Activated CD8-positive, alpha-beta memory T cell treated with anti-CD3 and anti-CD28 coated beads for 1 hour (primary cell): ENCODE measurements at places on chromosomes 7 and 10.

- no peak for DNase-seq
Observed at GRCh38 chr10:125868372-125868975, 12.6 kb downstream of the DHX32 start.

GRCh38 chr10:124294811-124295770 lies 123.6 kb downstream of the OAT start:
- DNase-seq, result no peak

DNA sequence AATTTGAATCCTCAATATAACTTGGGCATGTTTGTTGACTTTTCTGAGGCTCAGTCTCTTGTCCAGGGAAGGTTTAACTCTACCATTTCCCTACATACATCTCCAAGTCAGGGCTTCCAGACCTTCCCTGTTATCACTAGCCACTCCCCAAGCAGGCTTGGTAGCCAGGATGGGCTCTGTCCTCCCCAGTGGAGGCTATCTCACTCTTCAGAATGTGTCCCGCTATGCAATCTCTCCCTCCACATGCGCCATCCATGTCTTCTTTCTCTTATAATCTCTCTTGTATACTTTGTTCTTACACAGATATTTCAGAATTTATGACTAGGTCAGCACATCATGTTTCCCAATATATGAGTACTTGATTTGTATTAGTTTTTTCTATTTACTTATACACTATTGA lies 310.4 kb downstream of the HGF start:
- no peak for DNase-seq

DNA sequence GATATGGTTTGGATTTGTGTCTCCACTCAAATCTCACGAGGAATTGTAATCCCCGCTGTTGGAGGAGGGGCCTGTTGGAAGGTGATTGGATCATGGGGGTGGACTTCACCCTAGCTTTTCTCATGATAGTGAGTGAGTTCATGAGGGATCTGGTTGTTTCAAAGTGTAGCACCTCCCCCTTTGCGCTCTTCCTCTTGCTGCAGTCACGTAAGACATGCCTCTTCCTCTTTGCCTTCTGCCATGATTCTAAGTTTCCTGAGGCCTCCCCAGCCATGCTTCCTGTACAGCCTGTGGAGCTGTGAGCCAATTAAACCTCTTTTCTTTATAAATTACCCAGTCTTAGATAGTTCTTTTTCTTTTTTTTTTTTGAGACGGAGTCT lies 17.1 kb downstream of the CDNF start:
- DNase-seq, result no peak

GRCh38 chr10:48658243-48658974 lies 26.3 kb upstream of the WDFY4 start:
- no peak for DNase-seq

DNA sequence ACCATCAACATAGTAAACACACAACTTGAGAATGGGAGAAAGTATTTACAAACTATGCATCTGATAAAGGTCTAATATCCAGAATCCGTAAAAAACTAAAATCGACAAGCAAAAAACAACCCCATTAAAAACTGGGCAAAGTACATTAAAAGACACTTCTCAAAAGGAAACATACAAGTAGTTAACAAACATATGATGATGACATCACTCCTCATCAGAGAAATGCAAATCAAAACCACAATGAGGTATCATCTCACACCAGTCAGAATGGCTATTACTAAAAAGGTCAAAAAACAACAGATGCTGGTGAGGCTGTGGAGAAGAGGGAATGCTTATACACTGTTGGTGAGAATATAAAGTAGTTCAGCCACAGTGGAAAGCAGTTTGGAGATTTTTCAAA lies 125.1 kb downstream of the TFPI2 start:
- DNase-seq, result no peak

- DNase-seq, result no peak
Observed at GRCh38 chr7:157773361-157773760, 436.6 kb downstream of the DNAJB6 start.

- no peak for DNase-seq
Observed at GRCh38 chr7:93378131-93378760, 146.1 kb downstream of the VPS50 start.

DNA sequence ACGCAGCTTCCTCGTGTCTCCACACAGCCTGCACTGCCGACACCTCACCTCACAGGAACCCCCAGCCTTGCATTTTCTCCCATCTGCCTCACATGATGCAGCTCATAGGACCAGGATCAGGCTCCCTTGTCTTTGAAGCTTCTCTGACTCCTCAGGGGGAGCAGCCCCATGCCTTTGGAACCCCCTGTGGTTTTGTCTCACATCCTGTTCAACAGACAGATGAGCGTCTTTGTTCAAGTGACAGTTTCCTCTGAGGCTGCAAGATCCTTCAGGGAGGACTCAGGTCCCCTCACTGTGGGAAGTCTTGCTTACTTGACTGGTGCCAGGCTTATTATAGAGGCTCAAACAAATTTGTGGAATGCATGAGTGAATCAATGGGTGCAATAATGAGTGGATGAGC lies 667.1 kb downstream of the INHBA start:
- DNase-seq, result no peak

GRCh38 chr7:80785961-80786536 lies 132.8 kb downstream of the SEMA3C start:
- no peak for DNase-seq

DNA sequence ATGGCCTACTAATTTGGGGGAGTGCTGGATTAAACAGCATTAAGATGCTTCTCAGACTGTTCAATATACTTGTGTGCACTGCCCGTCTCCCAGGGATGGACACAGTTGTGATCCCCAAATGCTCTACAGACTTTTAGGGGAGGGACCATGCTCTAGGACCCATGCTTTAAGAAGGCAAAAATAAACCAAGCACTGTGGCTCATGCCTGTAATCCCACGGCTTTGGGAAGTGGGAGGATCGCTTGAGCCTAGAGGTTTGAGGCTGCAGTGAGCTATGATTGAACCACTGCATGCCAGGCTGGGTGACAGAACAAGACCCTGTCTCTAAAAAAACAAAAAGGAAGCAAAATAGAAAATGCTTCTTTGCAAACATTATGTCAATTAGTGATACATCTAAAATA lies 102.6 kb downstream of the VOPP1 start:
- no peak for DNase-seq

DNA sequence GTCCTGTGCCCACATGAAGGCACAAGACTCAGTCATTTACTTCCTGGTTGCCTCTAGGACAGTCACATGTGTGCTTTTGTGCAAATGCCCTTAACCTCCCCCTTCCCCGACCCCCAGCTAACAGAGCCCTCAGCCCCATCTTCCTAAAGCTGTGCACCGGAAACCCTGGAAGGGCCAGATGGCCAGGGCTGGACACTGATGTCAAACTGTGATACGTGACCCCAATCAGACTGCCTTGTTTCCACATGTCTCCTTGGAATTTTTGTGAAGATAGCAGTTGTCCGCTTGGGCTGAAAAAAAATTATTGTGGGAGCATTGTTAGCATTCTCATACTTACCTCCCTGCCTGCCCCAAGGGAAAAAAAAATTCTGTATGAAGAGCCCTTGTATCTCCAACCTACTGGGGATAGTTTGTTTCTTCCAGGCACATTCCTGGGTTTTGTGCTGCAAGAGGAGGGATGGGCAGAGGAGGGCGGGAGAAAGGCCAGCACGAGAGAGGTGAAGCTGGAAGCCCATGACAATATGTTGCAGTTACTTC lies 17.0 kb upstream of the ADAM12 start:
- DNase-seq, result no peak

DNA sequence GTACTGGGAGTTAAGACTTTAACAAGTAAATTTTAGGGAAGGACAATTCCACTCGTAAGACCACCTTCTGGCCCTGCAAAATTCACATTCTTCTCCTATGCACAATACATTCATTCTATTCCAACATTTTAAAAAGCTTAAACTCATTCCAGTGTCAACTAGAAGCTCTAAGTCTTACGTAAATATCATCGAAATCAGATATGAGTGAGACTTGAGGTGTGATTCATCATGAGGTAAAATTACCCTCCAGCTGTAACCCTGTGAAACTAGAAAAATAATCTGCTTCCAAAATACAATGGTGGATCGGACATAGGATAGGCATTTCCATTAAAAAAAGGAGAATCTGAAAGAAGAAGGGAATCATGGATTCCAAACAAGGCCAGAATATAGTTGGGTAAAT lies 370.3 kb downstream of the CDC14C start:
- no peak for DNase-seq

- no peak for DNase-seq
Observed at GRCh38 chr10:96688789-96689188, 31.5 kb downstream of the PIK3AP1 start.

GRCh38 chr10:119005362-119006043 lies 24.0 kb upstream of the NANOS1 start:
- DNase-seq, result no peak

GRCh38 chr10:55024713-55025112 lies 223.7 kb upstream of the PCDH15 start:
- no peak for DNase-seq

- DNase-seq, result no peak
Observed at GRCh38 chr10:73925539-73925938, 14.6 kb downstream of the PLAU start.

- DNase-seq, result no peak
Observed at GRCh38 chr10:133163889-133164815, 4.1 kb downstream of the KNDC1 start.

GRCh38 chr10:71368643-71369042 lies 28.1 kb upstream of the CDH23 start:
- no peak for DNase-seq

DNA sequence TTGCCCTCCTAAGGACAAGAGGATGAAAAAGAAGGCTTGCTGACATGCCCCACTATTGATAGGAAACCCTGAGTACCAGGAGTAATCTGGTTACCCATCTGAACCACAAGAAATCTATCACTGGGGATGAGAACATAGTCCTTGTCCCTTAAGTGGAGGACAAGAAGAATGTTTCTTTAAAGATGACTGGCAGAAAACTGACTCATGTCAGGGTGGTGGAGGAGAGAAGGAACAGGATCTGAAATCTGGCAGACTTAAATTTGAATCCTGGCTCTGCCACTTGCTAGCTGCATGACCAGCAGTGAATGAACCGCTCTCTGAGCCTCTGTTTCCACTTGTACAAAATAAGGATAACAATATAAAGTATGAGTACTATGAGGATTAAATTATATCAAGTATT lies 38.9 kb upstream of the XPNPEP1 start:
- no peak for DNase-seq
